H4 (cell line): ENCODE measurements at places on chromosomes 2 and 18. TPM values are rescaled to one million over a fixed set of nuclear protein-coding genes. Genes with fewer than 3 reads are reported as not detected.

DNA sequence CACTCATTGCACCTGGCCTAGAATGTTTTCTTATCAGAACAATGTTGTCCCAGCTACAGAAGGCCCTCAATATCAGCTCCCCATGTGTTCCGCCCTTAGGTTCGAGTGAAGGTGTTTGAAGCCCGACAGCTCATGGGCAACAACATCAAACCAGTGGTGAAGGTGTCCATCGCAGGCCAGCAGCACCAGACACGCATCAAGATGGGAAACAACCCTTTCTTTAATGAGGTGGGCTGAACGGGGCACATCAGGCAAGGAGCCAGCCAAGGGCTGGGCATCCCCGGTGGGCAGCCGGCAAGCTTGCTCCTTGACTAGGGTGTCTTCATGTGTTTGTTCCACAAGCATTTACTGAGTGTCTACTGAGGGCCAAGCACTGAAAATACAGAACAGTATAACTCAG lies 9.2 kb downstream of the FER1L5 start:
- no peak for DNase-seq

Gene PID1
- total RNA-seq, result 2.0 and 2.5 TPM in 2 replicates

GRCh38 chr18:48862678-48863270 lies 88.0 kb downstream of the SMAD7 start:
- DNase-seq, result no peak

DNA sequence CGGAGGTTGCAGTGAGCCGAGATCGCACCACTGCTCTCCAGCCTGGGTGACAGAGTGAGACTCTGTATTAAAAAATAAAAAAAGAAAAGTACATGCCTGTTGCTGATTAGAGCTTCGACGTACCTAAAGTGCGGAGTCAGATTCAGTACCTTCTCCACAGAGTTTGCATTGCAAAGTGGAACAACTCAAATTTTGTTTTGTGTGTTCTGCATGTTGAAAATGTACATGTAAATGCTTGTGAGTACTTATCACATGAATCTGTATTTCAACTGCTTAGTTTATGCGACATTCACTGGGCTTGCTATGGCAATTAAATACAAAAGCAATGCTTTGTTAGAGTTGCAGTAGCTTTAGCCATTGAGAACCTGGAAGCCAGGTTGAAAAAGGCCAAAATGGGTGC lies 36.4 kb downstream of the ACTR2 start:
- DNase-seq, result no peak

Gene ONECUT2
- 1.3 and 1.4 TPM in 2 replicates for total RNA-seq

DNA sequence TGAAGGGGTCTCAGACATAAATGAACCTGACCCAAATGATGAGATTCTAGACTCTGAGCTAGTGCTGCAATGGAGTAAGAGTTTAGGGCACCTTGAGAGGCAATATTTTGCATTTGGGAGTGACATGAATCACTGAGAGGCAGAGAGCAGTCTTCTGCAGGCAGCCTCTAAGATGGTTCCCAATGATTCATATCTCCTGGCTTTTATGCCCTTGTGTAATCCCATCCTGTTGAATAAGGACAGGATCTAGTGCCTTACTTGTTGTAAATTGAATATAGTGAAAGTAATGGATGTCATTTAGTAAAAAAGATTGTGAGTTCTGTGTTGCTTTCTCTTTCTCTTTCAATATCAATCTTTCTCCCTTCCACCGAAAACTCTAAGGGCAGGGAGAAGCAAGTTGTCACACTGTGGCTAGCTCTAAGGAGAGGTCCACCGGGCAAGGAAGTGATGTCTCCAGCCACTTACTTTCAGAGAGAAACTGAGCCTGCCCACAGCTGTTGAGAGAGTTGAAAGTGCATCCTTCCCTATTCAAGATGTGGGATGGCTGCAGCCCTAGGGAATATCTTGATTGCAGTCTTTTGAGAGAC lies 144.7 kb downstream of the TRIB2 start:
- no peak for DNase-seq

DNA sequence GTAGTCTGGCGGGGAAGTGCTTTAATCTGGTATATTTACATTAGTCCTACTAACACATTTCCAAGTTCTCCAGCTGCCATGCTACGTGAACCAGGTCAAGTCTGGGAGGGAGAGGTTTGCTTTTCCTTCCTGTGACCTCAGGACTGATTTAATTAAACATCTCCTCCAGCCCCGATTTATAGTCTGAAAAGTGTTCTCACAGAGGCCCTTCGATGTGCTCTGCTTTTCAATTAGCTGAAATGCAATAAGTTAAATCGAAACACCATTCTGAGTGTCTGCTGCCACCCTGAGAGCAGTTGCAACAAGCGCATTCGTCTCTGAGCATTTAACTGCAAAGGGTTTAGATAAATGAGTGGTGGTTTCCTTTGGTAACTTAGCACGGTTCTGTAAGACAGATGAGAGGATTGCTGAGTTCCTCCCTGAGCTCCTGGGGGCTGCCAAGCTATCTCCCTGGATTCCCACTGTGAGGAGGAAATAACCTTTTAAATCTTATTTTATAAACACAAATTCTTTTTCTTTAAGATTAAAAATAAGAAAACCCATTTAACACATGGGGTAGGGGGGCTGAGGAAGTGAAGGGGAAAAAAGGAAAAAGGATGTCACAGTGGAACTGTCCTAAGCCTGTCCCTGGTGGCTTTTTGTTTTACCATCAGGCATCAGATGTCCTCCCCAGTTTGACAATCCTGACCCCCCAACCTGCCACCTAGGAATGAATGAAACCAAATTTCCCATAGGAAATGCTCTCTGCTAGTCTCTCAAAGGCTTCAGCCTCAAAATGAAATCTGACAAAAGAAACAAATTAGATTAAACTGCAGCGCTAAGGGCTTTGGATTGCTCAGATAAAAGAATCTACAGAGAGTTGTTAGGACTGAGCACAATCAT lies 56.5 kb upstream of the CREB1 start:
- peak; percentile 76 for DNase-seq

- DNase-seq, result peak; percentile 14
Measured at GRCh38 chr2:65227020-65227455, 593 bp upstream of the ACTR2 start.

GRCh38 chr2:217412721-217413120 lies 552.9 kb upstream of the TNP1 start:
- DNase-seq, result no peak

Gene TCF23
- not detected in 2 replicates for total RNA-seq

Gene RAB27B
- 1.4 and 2.1 TPM in 2 replicates for total RNA-seq

Gene UGT1A5
- total RNA-seq, result not detected in 2 replicates

- peak; percentile 58 for DNase-seq
Measured at GRCh38 chr2:42117923-42118753, 51.0 kb upstream of the EML4 start.

DNA sequence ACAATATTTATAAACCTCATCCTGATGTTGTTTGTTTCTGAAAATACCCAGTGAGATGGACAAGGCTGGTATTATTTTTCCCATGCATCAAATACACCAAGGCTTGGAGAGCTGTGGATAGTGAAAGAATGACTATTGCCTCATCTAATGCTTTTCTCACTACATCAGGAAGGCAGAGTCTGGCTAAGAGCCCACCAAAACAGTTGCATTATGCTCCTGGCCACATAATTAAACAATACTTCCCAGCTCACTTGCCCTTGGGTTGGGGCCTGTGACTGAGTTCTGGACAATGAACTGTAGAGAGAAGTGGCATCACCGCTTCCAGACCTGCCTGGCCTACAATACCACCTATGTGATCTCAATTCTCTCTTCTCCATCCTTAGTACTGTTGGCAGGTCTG lies 46.4 kb upstream of the REEP1 start:
- DNase-seq, result peak; percentile 72

GRCh38 chr2:108165729-108166128 lies 74.0 kb upstream of the SULT1C3 start:
- no peak for DNase-seq

Gene ACVR1C
- 0.06 and 0.50 TPM in 2 replicates for total RNA-seq

GRCh38 chr2:233996461-233996860 lies 54.0 kb upstream of the SPP2 start:
- no peak for DNase-seq

DNA sequence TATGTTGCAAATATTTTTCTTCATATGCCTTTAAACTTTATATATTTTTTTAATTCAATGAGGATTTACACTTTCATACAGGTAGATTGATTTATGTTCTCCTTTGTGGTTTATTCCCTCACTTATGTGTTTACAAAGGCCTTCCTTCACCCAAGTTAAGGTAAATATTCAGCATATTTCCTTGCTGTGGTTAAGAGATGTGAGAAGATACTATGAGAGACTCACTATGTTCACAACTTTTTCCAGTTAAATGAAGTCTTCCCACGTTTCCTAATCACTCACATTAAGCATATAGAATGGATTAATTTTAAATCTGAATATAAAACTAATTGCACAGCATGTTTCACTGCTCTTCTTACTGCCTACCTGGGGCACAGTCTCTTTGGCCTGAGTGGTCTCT lies 597 bp downstream of the PECR start:
- no peak for DNase-seq

Gene DNER
- 7.1 and 8.7 TPM in 2 replicates for total RNA-seq

DNA sequence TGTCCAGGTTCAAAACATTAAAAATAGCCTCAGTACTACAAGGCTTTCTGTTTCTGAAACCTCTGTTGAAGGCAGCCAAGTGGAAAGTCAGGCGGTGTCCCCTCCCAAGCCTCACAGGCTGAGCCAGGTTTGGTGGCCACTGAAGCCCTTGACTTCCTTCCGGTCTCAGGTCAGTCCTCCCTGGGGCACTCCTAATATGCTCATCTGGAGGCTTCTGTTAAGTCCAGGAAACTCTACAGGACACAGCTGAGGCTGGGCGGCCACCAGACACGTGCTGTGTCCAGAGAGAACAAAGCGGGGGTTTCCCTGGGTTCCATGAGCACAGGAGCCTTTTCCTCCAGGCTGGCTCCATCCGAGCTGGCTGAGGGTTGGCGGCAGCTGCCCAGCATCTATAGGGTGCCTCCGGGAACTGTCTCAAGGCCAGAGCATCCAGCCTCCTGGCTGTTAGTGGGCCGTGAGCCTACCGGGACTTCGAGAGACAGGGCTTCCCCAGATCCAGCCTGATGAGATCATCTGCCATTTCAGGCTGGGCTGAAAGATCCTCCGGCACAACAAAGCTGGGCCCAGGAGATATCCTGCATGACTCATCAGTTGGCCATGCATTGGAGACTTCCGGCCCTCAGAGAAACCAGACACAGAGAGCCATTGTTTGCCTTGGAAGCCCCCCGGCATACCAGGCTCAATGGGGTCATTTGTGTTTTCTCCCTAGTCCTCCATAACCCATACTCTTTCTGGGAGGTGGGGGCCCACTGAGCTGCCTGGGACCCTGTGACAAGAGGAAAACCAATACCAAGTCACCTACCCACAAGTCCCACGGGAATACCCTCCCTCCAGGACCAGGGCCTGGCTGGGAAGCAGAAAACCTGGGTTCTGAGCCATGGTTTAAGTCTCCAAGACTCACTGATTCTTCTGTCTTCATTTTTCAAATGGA lies 71.7 kb downstream of the HS1BP3 start:
- DNase-seq, result peak; percentile 89

Gene ASAP2
- 10.4 and 13.7 TPM in 2 replicates for total RNA-seq

DNA sequence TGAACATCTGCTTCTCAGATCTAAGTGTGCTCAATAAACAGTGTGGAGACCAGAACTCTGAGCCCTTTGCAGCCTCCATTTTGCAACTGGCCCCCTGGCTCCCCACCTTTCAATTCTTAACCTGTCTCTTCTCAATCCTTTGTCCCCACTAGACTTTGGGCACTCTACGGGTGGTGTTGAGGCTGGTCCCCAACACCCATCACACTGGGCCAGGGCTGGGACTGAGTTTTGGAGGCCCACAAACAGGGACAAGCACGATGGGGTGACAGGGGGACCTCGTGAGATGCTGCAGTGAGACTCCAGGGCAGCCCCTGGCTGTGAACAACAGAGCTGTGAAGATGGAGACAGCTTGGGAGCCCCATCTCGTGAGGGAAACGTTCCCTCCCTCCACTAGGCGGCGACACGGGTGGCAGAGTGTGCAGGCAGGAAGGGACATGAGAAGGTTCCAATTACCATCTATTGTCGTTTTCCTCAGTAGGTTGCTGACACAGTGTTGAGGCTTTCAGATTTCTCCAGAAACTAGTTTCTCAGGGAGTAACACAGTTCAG lies 1.2 kb downstream of the ANKMY1 start:
- DNase-seq, result no peak

- no peak for DNase-seq
Measured at GRCh38 chr2:84393829-84394228, 65.3 kb downstream of the SUCLG1 start.

Gene IER3IP1
- total RNA-seq, result 51.6 and 51.9 TPM in 2 replicates

DNA sequence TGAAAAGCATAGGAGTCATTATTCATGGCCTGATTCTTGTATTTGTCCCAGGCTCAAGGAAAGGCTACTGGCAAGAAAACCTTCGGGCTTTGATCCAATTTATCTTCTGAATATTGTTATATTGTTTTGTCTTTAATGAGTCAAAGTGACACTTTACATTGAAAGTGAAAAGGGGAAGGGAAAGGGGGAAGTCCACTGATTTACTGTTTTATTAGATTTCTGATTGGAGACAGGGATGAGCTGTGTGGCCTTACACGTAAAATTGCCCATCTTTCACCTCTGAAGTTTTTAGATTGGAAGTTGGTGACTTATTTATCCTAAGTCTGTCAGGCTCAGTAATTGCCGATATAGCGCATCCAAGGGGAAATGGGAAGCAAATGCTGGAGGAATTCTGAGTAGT lies 843.8 kb upstream of the LRRTM1 start:
- DNase-seq, result no peak

Gene RAMP1
- total RNA-seq, result not detected in 2 replicates

Gene DNAJC5G
- total RNA-seq, result not detected in 2 replicates

DNA sequence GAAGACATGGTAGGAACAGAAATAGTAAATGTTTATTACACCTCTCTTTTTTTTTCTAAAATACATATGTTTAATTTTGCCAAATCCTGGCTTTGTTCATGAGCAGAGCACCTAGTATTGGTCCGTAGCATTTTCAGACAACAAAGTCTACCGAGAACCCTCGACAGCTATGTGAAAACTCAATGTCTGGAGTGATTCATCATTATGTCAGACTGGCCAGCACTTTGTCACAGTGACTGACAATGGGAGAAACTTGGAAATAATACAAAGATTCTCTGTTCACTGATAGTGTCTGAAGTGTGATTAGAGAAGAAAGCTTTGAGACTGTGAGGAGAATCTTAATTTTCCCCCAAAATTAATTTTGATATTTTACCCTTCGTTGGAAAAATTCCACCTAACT lies 143.0 kb downstream of the HNMT start:
- no peak for DNase-seq

Gene TUBA4B
- not detected in 2 replicates for total RNA-seq

- no peak for DNase-seq
Measured at GRCh38 chr18:9661564-9661963, 46.5 kb upstream of the RAB31 start.

Gene GLI2
- 1.9 and 2.0 TPM in 2 replicates for total RNA-seq

GRCh38 chr2:9709539-9710285 lies 78.9 kb upstream of the YWHAQ start:
- DNase-seq, result no peak
